Cerebellar cortex (tissue), 1 donor: ENCODE measurements at places on chromosomes 2 and 18.

DNA sequence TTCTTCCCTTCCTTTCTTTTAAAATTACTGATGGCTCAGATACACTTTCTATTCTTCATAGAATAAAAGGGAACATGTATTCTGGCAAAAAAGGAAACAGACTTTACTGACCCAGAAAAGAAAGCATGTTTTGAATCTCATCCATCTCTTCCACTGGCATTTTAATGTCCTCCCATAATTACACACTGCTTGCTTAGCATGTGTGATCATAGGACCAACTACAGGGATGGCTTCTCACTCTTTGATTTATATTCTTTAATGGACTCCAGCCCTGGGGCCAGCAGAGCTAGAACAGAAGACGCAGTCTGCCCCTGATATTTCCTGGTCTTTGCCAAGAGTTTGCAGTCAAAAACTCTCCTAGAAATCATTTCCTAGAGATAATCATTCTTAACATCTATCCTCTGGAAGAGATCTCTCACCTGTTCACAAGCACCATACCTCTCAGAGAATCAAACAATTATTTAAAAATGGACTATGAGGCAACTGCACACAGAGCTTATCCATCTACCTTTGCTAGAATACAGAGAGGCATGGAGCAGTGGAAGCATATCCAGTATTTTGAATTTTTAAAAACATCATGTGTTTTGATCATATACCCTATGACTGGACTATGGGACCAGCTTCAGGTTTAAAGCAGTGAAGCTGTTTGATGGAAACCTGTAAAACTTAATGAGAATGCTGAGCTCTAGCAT, 429.1 kb downstream of the NRXN1 start:
- no peak for DNase-seq

DNA sequence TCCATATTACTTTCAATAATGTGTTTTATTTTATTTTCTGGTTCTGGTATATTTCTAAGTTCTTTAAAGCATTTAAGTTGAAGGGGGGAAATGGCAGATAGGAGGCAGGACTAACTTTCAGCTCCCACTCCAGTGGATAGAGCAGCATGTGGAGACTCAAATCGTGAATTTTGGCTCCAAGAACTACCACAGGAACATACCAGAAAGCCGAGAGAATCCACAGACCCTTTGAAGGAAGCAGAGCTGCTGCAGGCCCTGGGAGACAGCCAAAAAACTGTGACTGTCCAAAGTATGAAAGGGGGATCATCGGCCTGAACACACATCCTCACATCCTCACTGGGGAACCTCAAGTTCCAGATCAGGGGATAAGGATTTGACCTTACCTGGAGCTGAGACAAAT, 207.6 kb upstream of the VWC2L start:
- DNase-seq: no peak

- DNase-seq: no peak
Observed at GRCh38 chr2:213688133-213688532, 403.9 kb downstream of the SPAG16 start.

DNA sequence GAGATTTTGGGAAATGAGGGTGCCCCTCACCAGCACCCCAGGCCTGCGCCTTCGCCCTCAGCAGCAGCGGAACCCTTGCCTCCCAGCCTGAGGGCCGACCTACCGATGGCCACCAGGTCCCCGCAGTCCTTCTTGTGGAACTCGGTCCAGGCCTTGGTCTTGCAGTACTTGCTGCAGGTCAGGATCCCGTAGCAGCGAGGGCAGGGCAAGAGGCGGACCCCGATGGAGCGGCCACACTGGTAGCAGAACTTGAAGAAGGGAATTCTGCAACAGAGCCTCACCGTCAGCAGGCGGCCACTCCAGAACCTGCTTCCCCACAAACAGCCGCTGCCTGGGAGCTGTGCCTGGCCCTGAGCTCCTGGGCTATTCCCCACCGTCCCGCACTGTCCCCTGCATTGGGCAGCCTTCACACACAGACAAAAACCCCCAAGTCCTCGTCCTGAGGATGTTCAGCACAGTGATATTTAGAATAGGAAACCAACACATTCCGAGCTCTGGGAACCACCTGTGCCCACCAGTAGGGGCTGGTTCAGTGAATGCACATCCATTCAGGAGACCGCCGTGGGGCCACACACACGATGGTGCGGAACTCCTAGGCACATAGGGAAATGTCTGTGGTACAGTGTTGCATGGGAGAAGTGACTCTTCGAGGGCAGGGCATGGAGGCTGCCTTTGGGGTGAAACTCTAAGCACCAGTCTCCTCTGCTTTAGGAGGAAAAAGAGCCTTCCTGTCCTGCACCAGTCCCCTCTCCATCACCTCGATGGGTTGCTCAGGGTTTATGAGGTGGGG, 45.6 kb downstream of the GPC1 start:
- no peak for DNase-seq

- no peak for DNase-seq
Observed at GRCh38 chr18:78804206-78805030, 175.2 kb upstream of the SALL3 start.

DNA sequence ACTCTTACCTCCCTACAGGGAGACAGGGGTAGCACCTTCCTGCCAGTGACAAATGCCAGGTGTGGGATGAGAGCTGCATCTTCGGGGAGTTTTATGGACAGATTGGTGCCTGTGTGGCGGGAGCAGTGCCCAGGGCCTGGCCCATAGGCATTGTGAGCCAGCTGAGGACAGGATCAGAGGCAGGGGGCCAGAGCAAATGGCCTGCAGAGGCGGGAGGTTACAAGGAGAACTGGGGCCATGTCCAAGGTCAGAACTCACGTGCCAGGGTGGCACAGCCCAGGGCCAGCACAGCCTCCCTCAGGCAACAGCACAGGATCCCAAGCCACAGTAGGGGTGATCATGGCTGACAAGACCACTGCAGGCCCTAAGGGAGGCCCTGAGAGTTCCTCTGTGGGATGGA, 40.2 kb upstream of the MCFD2 start:
- DNase-seq: no peak

- DNase-seq: no peak
Observed at GRCh38 chr2:207112383-207112782, 53.4 kb downstream of the KLF7 start.

DNA sequence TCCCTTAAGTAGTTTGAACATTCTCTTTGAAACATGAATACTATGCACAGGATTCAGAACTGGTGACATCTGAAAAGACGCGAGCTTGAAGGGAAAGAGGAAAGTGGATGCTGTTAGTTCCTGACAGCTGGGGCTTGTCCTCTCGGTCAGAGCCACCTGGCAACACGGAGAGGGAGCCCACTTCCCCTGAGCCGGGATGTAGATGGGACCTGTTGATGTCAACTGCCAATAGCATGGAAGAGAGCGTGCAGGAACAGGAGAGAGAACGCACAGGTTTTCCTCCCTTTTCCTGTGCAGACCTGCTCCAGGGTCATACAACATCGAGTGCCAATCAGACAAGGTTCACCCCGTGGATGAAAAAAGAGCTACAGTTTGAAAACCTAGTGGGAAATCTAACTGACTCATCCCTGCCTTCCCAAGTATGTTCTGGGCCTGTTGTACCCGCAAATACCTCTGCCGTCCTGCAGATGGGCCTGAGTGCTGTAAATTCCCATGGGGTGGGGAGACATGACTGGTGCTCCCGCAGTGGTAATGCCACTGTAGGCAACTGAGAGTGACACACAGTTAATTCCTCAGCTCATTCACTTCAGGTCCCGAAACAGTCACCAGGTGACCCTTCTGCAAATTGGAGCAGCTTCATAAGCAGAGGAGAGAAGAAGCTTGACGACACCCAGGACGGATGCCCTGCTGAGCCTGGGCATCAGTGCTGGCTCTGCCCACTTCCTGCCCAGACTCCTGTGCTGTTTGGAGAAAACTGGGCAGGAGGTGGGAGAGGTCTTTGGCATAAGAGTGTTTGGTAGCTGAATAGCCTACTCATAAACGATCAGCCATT, 13.9 kb upstream of the MBP start:
- DNase-seq: no peak

DNA sequence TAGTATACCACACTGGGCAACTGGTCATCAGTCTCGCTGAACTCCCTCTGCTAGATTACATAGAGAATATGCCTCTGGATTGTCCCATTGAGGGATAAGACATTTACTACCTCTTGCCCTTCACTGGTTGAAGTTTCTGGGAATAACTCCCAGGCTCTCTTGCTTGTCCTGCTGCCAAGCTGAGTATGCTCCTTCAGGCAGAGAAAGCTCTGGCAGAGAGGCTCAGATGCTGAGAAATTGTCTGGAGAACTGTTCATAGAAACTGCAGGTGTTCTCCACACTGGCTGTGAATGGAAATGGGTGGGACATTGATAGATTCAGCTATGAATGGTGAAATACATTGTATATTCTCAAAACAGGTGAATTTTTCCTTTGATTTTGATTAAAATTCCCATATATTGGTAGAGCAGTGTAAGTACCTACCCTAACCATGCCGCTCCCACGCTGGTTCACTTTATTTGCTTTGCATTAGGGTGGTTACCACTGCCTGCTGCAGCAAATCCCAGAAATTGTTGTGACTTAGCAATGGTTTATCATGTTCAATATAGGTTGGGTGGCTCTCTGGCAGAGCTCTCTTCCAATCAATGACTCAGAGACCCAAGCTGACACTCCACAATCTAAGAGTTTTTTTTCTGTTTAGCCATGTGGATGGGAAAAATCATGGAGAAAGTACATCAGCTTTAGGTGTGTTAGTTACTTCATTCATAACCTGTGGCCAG, 36.7 kb downstream of the FAM117B start:
- DNase-seq: peak; percentile 46

- no peak for DNase-seq
Observed at GRCh38 chr2:223099561-223099960, 47.6 kb downstream of the KCNE4 start.

GRCh38 chr2:158580760-158581159, 124.0 kb downstream of the PKP4 start:
- DNase-seq: no peak

DNA sequence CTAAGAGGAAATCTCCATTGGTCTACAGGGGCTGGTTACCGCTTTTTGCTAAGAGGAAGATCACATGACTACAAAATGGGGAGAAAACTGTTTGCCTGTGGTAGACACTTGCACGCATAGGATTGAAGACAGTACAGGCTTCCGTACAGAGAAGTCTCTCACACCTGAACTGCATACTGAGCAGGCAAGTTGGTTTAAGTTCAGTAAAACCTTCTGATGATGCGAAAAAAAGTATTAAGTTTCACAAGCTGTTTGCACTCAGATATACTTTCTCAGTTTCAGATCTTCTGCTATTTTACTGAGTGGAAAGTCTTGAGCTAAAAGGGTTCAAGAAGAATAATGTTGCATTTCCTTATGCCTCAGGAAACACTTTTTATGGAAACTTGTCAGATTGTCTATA, 292.2 kb upstream of the MC4R start:
- no peak for DNase-seq

- no peak for DNase-seq
Observed at GRCh38 chr2:142991295-142991694, 113.8 kb downstream of the KYNU start.

- DNase-seq: peak; percentile 60
Observed at GRCh38 chr18:62717169-62717924, 2.0 kb downstream of the PHLPP1 start.

DNA sequence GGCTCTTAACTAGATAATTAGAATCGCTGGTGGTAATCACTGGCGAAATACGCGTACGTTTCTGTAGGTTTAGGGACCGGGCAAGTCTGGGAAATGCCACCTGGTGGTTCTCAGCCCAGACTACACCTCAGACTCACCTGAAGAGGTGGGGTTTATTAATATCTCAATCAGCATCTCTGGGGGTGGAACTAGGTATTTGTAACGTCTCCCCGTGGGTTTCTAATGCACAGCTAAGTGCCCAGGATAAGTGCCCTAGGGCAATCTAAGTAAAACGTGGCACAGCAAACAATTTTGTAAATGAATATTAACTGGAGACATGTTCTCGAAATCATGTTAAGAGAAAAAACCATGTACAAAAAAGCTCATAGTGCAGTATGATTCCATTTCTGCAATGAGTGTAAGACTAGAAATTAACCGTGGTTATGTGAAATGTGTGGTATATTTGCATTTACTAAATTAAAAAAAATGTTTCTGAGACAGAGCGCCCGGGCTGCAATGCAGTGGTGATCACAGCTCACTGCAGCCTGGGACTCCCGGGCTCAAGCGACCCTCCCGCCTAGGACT, 760 bp upstream of the CNOT11 start:
- DNase-seq: peak; percentile 37

GRCh38 chr2:235930701-235931100, 237.5 kb downstream of the GBX2 start:
- DNase-seq: no peak

- no peak for DNase-seq
Observed at GRCh38 chr2:96552315-96553175, 16.0 kb downstream of the ARID5A start.

GRCh38 chr2:17976871-17977746, 98.6 kb downstream of the KCNS3 start:
- DNase-seq: no peak

DNA sequence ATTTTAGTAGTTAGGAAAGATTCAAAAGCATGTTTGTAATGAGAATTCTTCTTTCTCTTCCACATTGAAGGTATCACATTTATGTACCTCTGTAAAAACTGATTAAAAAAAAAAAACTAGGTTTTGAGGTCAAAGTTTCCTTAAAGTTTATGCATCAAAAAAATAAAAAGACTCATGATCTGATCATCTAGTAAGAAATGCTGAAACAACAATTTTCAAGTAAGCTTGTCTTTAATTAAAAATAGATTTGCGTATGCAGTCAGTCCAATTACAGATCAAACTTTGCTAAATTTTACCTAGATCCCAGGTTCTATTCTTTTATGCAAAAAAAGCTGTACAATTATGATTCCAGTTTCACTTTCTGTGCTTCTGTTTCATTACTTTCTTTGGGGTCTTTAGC, 409.0 kb downstream of the XIRP2 start:
- no peak for DNase-seq

GRCh38 chr2:120204945-120205670, 18.1 kb downstream of the TMEM185B start:
- no peak for DNase-seq

DNA sequence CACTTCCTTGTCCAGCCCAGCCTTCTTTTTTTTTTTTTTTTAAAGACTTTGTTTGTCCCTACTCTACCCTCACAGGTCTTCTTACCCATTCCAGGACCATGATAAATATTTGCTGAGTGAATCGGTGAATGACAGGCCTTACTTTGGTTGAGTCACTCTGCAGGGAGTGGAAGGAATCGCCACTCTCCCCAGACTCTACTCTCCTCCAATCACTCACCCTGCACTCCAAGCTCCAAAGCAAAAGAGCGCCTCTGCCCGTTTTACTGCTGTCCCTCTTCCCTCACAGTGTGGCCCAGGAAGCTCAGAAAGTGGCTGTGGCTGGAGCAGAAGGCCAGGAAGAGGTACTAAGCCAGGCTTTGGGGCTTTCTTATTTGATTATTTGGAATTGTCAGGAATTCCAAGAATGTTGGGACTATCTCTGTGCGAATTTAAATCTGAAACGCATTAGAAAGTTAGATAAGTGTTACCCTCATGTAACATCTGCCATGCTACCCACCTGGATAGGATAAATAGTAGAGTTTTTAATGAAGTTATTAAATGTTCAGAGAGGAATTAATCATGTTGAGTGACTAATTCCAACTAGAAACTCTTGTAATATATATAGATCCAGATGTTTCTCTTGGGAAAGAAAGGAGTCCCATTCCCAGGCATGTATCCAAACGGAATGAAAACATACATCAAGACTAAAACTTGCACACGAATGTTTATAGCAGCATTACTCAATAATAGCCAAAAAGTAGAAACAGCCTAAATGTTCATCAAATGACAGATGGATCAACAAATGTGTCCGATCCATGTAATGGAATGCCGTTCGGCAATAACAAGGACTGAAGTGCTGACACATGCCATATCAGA, 43.0 kb upstream of the CHMP1B start:
- DNase-seq: no peak
